ENCODE measurements at places on chromosomes 7 and 10.

GRCh38 chr7:21550076-21550475 lies 7.2 kb downstream of the DNAH11 start:
- no peak for DNase-seq

- DNase-seq: no peak
Measured at GRCh38 chr10:125377368-125377767, 217.0 kb upstream of the CTBP2 start.

- DNase-seq: peak; percentile 33
Measured at GRCh38 chr7:80699045-80699638, 60.7 kb downstream of the CD36 start.

DNA sequence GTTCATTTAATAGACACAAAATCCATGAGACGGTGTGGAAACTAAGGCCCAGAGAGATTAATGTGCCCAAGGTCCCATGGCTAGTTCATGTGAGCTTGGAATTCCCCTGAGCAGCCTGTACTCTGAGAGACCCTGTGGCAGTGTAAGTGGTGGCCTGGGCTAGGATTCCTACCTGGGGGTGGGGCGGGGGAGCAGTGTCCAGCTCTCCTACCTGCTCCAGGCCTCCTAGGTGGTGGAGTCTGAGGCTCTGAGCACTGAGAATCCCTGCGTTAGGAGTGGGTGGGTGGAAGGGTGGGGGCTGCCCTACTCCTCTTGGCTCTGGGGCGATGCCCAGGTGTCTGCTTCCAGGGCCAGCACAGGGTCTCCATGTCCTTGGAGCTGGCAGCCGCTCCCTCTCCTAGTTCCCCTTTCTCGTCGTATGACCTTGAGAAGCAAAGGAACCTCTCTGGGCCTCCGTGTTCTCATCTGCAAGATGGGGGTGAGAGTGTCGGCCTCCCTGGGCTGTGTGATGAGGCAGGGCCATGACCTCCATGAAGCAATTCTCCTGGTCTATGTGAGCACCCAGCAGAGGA lies 2.5 kb downstream of the SNCG start:
- no peak for DNase-seq

- no peak for DNase-seq
Measured at GRCh38 chr10:103433858-103434257, 18.3 kb downstream of the CALHM2 start.

DNA sequence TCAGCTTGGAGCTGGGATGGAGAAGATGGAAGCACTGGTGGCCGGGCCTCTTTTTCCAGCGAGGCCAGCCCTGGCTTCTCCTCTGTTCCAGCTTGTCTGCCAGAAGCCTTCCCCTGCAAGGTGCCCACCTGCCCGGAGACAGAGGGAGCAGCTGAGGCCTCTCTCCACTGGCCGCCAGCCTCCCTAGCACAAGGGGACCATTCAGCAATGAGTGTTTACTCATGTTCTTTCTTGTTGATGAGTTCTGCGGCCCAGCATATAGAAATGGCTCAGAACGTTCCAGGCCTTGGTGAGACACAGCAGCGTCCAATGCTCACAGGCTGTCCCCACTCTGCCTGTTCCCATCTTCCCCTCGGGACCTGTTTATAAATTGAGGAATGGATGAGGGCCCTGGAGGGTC lies 47.3 kb downstream of the CHST3 start:
- no peak for DNase-seq

- no peak for DNase-seq
Measured at GRCh38 chr10:118592675-118593330, 2.6 kb downstream of the PRLHR start.

GRCh38 chr10:34537629-34538231 lies 277.4 kb downstream of the PARD3 start:
- no peak for DNase-seq

DNA sequence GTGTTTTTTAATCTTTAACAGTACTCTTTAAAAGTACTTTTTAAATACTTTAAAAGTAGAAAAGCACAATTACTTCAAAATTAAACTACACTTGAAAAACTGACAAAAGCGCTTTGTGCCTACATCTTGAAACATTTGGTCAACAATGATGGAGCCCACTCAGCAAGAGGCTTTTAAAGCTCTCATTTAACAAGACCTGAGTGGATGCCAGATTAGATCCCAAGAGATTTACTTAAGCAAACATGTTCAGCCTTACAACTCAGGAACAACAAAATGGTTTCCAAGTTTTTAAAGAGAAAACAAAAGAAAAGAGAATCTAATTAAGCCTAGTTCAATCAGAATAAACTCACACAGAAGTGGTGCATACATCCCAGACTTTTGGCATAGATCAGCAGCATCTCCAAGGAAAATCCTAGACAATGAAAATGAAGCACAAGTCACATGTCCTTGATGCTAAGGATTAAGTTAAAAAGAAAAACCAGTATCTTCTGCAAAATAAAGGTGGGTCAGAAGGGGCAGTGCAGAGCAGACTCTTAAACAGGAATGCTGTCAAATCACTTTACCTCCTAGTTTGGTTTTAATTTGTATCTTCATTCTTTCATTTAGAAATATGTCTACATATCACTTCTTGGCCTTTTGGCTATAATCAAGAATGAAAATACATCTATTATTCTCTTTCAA lies 26.2 kb downstream of the HIBADH start:
- DNase-seq: no peak

DNA sequence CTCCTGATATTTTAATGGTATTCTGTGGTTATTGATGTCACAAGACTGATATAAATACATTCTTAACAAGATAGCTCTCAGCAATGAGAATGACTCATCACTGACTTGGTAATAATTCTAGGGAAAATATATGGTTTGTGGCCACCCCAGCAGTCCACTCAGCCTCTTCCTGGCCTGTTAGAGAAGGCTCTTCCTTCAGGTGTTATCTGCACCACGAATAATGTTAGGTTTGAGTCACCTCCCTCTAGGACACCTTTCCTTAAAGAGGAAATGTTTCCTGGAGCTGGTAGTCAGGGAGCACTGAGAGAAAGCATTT lies 163.3 kb downstream of the SVIL start:
- DNase-seq: no peak

- no peak for DNase-seq
Measured at GRCh38 chr10:88975377-88975720, 15.2 kb upstream of the FAS start.

GRCh38 chr7:139630643-139631519 lies 107.4 kb downstream of the CLEC2L start:
- DNase-seq: no peak

- no peak for DNase-seq
Measured at GRCh38 chr7:43756368-43757072, 2.0 kb upstream of the BLVRA start.

GRCh38 chr10:126921974-126922525 lies 16.8 kb downstream of the DOCK1 start:
- DNase-seq: no peak

DNA sequence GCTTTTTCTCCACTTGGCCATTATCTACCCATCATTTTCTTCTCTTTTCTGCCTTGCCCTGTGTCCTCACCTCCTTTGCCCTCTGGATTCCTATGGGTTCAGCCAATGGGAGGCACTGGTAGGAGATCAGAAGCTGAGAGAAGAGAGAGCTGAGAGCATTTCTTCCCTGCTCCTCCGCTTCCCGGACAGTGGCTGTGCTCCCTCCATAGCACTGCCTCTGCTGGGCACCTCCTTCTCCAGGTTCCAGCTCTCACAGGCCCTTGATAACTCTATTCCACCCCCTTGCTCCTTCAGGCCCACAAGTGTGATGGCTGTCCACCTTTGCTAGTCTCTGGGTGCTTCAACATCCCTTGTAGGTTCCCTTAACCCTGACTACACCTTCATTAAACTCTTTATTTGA lies 79.6 kb downstream of the LSM5 start:
- no peak for DNase-seq

GRCh38 chr7:47247132-47247531 lies 334.8 kb downstream of the TNS3 start:
- no peak for DNase-seq

DNA sequence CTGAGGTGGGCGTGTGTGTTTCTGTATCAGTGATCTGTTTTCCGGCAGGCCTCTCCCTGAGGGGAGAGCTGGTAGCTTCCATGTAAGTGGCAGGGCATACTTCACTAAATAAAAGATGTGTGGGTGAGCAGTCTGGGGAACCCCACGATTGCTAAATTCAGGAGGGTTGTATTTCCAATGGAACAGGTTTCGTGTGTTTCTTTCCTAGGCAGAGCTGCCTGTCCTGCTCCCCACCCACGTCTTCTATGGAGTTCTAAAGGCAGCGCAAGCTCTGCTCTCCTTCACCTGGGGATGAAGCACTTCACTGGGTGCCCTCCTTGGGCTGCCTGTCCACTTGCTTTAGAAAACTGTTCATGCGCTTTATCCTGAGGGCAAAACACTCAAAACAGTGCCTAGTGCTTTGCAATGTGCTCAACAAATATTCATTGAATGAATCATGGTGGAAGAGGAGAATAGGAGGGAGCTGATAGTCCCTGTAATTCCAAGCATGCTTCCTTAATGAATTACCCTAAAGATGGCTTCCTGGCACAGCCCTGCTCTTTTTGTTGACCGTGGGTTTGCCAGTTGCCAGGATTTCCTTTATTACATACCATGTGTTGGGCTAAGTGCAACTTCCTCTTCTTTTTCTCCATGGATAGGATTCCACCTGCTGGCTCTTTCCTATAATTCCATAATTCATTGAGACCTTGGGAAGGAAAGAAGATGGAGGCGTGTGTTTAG lies 50.6 kb upstream of the SRPK2 start:
- no peak for DNase-seq

DNA sequence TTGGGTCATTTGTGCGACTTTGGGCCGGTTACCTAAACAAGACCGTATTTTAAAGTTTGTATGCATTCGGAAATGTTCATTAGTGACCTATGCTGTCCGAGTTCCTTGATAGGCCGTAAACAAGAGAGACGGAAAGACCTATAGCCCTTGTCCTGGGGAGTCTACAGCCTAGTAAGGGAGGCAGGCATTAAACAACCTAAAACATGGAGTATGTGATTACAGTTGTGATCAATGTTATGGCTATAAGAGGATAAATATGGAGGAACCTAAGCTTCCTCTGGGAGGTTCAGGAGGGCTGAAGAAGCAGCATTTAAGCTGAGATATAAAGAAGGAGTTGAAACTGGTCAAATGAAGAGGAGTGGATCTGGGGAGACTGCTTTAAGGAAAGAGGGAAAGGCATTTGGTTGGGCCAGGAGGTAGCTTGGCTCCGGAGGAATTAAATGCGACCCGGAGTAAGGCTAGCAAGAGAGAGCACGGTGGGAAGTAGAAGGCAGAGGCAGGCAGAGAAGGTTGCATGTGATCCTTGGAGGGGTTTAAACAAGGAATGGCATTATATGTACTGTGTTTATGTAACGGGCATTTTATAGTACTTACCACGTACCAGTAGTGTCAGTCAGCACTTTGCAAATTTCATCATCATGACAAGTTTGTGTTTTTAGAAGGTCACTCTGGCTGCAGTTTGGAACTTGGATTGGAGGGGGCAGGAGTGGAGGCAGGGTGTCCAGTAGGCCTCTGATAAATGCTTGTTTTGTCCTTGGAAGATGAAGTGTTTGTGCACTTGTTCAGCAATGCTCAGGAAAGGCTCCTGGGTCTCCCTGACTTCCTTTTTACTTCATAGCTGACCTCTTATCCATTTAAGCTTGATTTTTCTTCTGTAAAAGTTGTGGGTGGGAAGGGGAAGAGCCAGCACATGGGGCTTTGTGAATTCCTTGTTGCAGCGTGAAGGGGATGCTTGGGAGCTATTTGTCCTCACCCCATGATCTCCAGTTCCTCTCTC lies 1.0 kb upstream of the AVPI1 start:
- DNase-seq: no peak

GRCh38 chr7:112646783-112647182 lies 143.4 kb downstream of the TMEM168 start:
- peak; percentile 59 for DNase-seq

All from NT2/D1 (cell line).